Tibial nerve (tissue), 4 donors: ENCODE measurements at places on chromosomes 11 and 22. TPM values are rescaled to one million over a fixed set of nuclear protein-coding genes. Genes with fewer than 3 reads are reported as not detected.

GRCh38 chr11:91248199-91248807 lies 976.3 kb upstream of the FAT3 start:
- no peak overlapping the region for H3K27ac ChIP-seq
- peak; percentile 48 for DNase-seq
- H3K27me3 ChIP-seq: no peaks in the 10 kb centered on the region
- no peaks in the 10 kb centered on the region for H3K36me3 ChIP-seq
- no peak overlapping the region for H3K4me3 ChIP-seq
- H3K4me1 ChIP-seq: no peaks in the 10 kb centered on the region

DNA sequence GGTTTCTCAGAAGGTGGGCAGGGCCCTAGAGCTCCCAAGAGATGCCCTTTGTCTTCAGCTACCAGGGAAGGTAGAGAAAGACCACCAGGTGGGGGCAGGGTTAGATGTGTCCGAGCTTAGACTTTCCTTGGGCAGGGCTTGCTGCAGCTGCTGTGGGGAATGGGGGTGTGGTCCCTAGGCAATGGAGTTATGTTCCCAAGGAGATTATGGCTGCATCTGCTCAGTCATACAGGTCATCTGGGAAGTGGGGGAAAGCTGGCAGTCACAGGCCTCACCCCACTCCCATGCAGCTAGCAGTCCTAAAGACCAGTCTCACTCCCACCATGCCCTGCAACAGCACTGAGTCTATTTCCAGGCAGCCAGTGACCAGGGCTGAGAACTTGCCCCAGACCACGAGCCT lies 29.5 kb downstream of the MMP27 start:
- H3K27me3 ChIP-seq: no peaks in the 10 kb centered on the region
- H3K4me3 ChIP-seq: no peak overlapping the region
- no peak overlapping the region for H3K27ac ChIP-seq
- H3K36me3 ChIP-seq: no peaks in the 10 kb centered on the region
- H3K4me1 ChIP-seq: no peaks in the 10 kb centered on the region

GRCh38 chr11:101872171-101872882 lies 42.5 kb upstream of the CEP126 start:
- no peak overlapping the region for H3K4me3 ChIP-seq
- H3K4me1 ChIP-seq: no peaks in the 10 kb centered on the region
- no peaks in the 10 kb centered on the region for H3K27me3 ChIP-seq
- DNase-seq: no peak
- no peaks in the 10 kb centered on the region for H3K36me3 ChIP-seq
- no peak overlapping the region for H3K27ac ChIP-seq

DNA sequence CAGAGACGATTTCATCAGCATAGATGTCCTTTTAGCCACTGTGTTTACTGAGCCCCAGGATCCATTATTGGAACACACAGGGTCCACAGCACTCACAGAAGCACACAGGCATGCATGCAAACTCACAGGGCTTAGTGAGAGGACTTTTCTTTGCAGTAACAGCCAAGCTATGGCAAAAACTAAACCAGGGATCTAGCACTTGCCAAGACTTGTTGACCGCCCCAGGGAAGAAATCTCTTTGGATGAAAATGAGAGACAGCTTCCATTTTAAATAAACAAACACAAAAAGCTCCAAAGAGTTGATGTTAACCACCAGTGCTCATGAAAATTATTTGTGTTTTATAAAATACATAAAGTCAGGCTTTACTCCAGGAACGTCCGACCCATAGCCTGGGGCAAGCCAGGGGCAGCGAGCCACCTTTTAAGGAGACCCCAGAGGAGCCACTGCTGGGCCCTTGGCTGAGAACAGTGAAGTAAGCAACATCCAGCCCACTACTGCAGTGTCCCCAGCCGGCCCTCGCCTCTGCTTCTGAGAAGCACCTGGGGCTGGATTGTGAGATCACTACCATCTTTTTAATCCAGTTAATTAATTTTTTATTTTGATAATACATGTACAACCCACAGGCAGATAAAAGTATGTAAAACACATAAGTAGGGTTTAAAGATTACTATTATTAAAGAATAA lies 22.0 kb upstream of the TFIP11 start:
- H3K4me1 ChIP-seq: no peaks in the 10 kb centered on the region
- H3K27me3 ChIP-seq: no peaks in the 10 kb centered on the region
- no peak overlapping the region for H3K4me3 ChIP-seq
- DNase-seq: no peak
- H3K36me3 ChIP-seq: peaks cover 5% of the 10 kb centered on the region

GRCh38 chr11:79400717-79401330 lies 40.0 kb downstream of the TENM4 start:
- H3K27me3 ChIP-seq: no peaks in the 10 kb centered on the region
- H3K27ac ChIP-seq: no peak overlapping the region
- no peaks in the 10 kb centered on the region for H3K4me1 ChIP-seq
- no peak overlapping the region for H3K4me3 ChIP-seq
- H3K36me3 ChIP-seq: no peaks in the 10 kb centered on the region

DNA sequence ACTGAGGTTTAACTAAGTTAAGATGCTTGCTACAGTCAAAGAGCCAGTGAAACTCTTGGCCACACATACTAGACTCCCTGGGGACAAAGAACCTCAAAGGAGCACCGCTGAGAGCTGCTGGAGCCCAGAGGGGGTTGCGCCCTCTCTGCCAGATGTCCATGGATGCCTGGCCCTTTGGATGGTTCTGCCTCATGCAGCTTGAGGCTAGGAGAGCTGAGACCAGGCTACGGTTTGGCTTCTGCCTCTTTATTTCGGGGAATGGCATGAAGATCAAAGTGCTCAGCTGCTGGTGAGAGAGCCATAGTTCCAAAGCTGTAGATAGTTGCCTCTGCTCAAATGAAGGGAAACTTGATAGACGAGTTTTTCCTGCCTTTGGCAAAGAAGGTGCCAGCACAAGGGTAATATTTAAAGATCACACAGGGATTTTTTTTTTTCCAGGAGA lies 43.0 kb downstream of the RASSF10 start:
- no peak overlapping the region for H3K27ac ChIP-seq
- DNase-seq: no peak
- no peaks in the 10 kb centered on the region for H3K36me3 ChIP-seq
- no peak overlapping the region for H3K4me3 ChIP-seq

The PKNOX2 gene
- 7.2 TPM for total RNA-seq
